ENCODE measurements at places on chromosomes 3 and 15.

DNA sequence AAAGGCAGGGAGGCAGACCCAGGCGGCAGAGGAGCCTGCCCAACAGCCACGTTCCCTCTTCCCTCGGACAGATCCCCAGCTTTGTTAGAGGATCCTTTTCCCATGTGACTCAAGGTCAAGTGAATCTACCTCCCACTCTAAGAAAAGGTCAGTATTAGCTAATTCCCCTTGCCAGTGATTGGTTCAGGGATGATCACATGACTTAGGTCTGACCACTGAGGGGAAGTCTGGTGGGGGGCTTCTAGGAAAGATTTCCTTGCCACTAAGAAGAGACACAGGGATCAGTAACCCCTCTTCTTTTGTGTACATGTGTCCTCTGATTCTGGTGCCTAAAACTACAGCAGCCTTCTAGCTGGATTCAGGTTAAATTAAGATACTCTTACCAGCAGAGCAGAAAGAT is 266.3 kb upstream of the NSMCE3 start:
- DNase-seq = no peak

- no peak for DNase-seq
Observed at GRCh38 chr3:30602946-30603345, 3.5 kb upstream of the TGFBR2 start.

- DNase-seq = no peak
Observed at GRCh38 chr15:40696228-40696627, 1.3 kb downstream of the RAD51 start.

DNA sequence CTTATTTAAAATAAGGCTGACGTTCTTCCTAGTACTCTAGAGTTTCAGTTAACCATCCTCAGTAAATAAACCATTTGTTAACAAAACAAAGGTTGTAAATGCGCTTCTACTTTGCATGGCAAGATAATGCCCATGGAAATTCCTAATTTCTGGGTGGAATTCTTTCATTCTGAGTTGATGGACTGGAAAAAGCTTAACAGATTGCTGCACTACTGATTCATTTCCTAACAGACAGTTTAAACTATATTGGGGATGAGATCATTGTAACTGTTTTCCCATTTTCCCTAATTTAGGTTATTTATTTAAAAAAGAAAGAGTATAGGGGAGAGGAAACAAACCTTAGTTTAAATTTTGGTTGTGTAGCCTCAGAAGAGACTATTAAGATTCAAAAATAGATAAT is 342.2 kb downstream of the NLGN1 start:
- DNase-seq = peak; percentile 74

GRCh38 chr3:18066899-18067582 is 324.6 kb upstream of the TBC1D5 start:
- DNase-seq = no peak

DNA sequence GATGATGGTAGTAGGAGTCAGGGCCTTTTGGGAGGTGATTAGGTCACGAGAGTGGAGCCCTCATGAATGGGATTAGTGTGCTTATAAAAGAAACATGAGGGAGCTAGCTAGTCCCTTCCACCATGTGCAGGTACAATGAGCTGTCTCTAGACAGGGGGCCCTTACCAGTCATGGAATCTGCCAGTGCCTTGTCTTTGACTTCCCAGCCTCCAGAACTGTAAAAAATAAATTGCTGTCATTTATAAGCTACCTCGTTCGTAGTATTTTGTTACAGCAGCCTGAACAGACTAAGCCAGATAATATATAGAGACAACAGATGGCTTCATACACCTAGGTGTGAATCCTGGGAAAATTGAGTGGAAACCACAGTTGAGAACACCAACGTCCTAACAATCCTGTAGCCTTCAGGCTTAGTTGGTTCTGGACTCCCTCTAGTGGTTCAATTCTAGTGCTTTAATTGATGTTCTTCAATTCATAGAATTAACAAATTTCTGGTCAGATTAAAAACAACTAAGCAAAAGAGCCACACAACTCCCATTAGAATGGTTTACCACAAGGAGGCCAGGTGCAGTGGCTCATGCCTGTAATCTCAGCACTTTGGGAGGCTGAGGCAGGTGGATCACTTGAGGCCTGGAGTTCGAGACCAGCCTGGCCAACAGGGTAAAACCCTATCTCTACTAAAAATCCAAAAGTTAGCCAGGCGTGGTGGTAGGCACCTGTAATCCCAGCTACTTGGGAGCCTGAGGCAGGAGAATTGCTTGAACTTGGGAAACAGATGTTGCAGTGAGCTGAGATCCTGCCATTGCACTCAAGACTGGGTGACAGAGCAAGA is 21.3 kb upstream of the GATM start:
- no peak for DNase-seq

DNA sequence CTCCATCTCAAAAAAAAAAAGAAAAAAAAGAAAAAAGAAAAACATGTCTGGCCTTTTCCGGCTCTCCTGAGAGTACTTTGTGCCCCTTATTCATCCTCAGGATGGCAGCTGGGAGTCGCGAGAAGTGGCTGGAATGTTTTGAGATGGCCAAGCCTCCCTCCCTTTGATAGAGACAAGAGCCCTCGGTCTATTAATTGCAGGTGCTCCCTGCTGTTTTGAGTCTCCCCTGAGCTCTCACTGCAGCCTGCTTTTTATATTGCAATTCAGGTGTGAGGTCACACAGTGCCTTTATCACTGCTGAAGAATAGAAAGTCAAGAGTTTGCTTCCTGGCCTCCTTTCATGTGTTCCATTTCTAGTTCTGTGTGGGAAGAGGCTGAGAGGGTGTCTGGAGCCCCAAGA is 10.9 kb downstream of the CA12 start:
- no peak for DNase-seq

- DNase-seq = no peak
Observed at GRCh38 chr15:66880380-66881155, 178.5 kb downstream of the SMAD6 start.

- no peak for DNase-seq
Observed at GRCh38 chr3:178518660-178519396, 17.4 kb upstream of the KCNMB2 start.

DNA sequence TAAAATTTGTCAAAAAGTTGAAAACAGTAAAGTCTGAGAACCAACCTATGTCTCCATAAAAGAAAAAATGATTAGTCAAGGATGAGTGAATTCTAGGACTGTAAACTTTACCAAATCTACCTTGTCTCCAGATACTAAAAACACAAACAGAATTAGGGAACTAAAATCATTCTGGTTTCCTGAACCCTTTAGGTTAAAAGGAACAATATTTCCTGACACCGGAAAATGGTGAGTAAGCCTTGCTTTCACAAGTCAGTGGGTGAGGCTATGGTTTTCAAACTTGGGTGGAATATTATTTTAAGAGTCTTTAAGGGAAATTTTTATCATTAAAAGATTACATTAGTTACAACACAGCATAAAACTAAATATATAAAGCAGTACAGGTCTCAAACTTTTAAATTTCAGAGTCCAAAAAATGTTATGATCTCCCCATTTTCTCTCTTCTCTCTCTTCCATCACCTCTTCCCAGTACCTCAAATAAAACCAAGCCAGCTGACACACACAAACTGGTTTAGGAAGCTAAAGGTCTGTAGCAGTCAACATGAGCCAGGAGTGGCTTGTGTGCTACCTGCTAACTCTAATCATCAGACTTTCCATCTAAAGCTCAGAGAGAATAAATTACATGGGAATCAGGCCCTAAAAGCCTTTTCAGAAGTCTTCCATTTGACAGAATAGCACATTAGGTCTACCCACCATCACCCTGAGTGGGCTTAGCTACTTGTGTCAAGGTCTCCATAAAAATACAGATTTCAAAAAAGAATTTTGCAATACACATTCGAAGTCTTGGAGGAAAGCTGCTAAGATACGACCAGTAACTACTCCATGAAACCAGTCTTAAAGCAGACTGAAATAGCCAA is 2.2 kb downstream of the SLC12A6 start:
- DNase-seq = no peak

- DNase-seq = no peak
Observed at GRCh38 chr15:25345943-25346342, 92.9 kb downstream of the UBE3A start.

- DNase-seq = no peak
Observed at GRCh38 chr3:141006344-141006743, 44.8 kb upstream of the SPSB4 start.

DNA sequence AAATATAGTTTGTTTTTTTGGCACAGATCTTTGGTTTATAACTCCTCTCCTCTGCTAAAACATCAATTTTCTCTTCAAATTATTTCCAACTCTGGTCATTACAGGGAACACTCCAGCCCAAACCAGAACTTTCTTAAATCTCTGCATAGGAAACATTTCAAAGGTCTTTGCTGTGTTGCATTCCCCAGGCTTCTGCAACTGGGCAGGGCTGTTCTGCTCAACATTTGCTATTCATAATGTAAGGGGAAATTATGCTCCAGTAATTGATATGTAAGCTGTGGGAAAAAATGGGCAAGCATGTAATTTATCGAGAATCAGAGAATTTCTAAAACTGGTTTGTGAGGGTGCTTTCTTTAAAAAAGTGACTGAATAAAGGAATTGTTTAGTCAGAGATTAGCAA is 410.4 kb downstream of the TUSC7 start:
- DNase-seq = no peak

DNA sequence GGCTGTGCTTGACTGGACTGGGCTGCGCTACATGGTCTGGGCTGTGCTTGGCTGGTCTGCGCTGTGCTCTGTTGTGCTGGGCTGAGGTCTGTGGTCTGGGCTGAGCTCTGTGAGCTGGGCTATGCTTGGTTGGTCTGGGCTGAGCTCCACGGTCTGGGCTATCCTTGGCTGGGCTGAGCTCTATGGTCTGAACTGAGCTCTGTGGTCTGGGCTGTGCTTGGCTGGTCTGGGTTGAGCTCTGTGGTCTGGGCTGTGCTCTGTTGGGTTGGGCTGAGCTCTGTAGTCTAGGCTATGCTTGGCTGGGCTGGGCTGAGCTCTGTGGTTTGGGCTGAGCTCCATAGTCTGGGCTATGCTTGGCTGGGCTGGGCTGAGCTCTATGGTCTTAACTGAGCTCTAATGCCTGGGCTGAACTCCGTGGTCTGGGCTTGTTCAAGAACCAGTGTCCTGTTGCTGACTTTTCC is 92.0 kb downstream of the PLXNA1 start:
- DNase-seq = peak; percentile 9

DNA sequence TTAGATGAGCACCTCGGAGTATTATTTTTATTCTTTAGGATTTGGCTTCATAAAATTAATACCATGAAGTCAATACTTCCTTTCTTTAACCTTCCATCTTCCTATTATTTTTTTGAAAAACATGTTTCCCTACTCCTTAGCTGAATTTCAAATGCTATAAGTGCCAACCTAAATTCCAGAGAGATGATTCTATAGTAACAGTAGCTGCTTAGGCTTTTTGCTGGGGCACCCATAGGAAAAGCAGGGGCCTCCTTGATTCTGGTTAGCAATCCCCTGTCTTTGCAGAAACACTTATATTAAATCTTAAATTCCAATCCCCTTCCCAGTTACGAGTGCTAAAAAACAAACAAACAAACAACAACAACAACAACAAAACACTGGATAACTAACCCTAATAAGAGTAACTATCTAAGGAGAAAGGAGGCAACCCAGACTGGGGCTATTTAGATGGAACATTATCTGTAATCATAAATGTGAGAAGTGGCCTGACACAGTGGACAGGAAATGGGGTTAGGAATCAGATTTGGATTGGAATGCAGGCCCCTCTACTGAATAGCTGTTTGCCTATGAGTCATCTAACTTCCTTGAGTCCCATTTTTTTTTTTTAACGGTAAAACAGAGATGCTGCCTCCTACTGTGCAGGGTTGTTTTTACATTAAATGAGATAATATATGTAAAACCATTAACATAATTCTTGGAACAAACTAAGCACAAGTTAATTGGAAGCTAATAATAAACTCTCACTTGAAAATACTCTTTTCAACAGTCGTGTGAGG is 148.1 kb downstream of the WDR72 start:
- DNase-seq = peak; percentile 25

DNA sequence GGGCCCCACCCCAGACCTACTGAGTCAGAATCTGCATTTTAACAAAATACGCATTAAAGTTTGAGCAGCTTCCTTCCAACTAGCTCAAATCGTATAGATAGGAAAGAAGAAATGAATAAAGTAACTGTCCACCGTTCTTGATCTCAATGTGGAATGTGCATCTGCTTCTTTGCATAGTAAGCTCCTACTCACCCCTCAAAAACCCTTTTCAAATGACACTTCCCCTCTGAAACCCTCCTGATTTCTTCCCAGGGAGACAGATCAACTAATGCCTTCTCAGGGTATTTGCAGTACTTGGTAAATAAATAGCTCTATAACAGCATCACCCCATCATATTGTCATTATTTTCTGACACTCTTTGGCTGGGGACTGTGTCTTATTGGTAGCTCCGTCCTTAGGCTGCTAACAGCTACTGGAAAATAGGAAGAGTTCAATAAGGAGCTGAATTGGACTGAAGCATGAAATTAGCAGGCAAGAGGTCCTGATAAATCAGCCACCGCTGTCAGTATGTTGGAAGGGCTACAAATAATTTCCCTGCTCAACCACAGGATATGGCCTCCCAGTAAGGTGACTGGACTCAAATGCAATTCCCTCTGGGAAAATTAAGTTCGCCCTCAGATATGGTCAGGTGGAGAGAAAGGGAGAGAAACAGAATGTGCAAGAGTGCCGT is 10.2 kb downstream of the OXTR start:
- DNase-seq = no peak

- no peak for DNase-seq
Observed at GRCh38 chr3:107356706-107357105, 20.5 kb upstream of the CCDC54 start.

DNA sequence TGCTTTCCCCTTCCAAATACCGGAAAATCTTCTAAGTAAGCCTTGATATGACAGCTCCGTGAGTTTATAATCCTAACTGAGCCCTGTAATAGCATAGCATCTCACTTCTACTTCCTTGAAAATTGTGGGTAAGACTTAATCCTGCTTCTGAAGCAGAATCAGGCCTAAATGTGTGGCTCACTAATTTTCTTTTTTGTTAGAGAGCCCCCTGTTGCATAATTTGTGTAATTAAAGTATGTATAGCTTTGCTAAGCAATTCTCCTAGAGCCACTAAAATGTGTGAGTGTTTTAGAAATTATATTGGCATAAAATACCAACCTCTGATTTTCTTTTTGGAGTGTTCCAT is 304.4 kb downstream of the FGF12 start:
- DNase-seq = no peak

GRCh38 chr3:160553827-160554226 is 11.5 kb downstream of the KPNA4 start:
- no peak for DNase-seq

DNA sequence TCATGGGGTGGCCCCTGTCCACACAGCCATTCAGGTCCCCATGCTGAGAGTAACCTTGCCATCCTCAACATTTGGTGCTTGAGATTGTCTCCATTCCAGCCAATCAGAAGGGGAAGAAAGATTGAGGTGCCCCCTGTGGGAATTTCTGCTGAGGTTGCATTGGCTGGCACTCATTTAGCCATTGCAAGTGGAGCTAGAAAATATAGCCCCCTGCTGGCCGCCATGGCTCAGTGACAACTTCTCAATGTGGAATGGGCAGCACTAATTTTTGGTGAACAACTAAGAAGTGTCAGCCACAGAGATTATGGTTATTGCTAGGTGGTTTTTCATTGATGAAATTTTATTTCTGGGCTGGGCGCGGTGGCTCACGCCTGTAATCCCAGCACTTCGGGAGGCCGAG is 22.0 kb downstream of the COL6A6 start:
- peak; percentile 12 for DNase-seq

GRCh38 chr3:8757551-8758518 is 11.6 kb downstream of the OXTR start:
- peak; percentile 53 for DNase-seq

GRCh38 chr3:111571907-111572460 is 23.2 kb downstream of the ZBED2 start:
- DNase-seq = no peak

- DNase-seq = peak; percentile 72
Observed at GRCh38 chr15:55588070-55588814, at the start of gene PYGO1. Gene PYGO1, minus strand, starts transcription at chr15:55588345. Its CDS starts 462 bp downstream, at chr15:55587883.

Data from SJSA1 (cell line).